ENCODE measurements at places on chromosomes 5 and 9.

DNA sequence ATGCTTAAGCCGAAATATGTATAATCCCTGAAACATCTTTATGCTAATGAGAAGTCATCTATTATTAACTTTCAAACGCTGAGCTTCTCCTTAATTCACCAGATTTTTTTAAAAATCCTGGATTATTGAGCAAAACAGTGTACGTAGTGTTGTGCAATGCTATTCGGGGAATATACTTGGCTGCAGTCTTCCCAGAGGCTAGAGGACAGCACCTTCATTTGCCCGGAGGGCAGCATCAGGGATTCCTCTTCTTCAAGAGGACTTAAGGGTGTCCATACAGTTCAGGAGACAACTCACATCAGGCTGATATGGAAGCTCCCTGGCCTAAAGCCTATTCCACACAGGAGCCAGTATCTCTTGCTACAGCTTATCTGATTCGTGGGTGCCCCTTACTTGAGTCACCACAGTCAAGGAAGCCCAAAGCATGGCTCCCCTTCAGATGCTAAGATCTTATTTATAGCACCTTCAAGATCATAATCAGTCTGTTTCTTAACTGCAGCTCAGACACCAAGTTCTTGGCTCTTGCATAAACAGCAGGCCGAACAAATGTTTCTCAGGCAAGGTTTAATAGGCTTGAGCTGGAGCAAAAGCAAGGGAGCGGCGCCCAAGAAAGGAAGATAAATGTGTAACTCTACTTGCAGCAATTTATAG, 29.4 kb downstream of the NUTM2F start:
- DNase-seq, result peak; percentile 40

DNA sequence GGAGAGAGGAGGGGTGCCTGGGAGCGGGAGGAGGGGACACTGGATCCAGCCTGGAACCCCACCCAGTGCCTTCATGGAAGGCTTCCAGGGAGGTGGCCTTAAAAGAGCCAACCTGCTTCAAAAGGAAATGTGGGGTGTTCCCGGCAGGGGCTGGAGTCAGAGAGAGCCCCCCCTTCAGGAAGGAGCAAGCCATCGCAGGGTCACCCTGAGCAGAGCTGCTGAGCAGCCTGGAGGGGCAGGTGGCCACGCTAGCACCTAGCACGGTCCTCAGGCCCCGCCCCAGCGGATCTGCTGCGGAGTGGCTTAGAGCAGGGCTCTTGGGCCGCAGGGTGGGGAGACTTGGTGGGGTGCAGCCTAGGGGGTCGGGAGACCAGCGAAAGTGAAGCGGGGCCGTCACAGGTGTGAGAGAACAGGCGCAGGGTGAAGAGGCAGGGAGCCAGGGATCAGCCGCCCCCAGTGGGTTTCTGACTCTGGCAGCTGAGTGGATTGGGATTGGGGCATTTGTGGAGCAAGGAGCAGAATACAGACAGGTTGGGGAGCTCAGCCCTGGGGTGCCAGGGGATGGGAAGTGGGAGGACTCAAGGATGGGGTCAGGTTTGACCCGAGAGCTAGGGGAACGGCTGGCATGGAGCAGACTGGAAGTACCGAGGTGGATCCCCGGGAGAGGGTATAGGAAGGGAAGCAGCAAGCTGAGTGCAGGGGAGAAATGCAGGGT, 1.5 kb downstream of the LCN2 start:
- DNase-seq, result no peak

DNA sequence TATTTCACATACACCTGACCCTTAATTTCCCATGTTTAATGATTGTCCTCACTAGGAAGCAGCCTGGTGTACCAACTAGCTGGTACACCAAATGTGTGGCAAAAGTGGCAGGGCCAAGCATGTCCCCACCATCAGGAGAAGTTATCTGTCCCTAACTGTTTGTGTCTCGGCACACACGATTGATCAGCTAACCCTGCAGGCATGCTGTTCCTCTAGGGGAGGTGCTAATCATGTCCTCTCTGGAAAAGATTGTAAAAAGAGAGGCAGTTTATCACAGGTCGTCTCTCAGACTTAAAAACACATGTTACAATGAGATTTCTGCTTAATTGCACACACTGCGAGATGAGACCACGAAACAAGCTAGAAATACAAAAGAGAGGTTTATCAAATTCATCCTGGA, 342.7 kb downstream of the DIRAS2 start:
- DNase-seq, result no peak

DNA sequence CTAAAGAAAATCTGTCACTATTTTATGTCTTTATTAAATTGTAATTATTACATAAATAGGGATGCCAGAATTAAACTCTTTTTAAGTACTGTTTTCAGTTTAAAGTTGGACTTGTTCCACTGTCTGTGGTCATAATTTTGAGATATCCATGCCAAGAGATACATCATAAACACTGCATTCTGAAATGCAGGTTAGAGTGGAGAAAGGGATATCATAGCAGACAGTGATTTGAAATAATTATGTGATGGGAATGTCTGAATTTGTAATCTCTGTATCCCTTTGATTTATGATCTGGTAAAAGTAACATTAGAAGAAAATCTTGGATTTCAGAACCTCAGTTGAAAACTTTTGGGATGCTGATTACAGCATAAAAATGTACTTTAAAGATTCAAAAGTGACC, 222.1 kb downstream of the GOLPH3 start:
- DNase-seq, result no peak

GRCh38 chr9:136759001-136759400, 958 bp upstream of the LCN8 start:
- DNase-seq, result no peak
